Stimulated activated CD8-positive, alpha-beta memory T cell treated with anti-CD3 and anti-CD28 coated beads, Interleukin-7, amount 100 ng/mL, for 1 hour (primary cell): ENCODE measurements at places on chromosomes 6 and 20.

GRCh38 chr6:5150551-5151075 is 65.5 kb downstream of the PPP1R3G start:
- no peak for DNase-seq

DNA sequence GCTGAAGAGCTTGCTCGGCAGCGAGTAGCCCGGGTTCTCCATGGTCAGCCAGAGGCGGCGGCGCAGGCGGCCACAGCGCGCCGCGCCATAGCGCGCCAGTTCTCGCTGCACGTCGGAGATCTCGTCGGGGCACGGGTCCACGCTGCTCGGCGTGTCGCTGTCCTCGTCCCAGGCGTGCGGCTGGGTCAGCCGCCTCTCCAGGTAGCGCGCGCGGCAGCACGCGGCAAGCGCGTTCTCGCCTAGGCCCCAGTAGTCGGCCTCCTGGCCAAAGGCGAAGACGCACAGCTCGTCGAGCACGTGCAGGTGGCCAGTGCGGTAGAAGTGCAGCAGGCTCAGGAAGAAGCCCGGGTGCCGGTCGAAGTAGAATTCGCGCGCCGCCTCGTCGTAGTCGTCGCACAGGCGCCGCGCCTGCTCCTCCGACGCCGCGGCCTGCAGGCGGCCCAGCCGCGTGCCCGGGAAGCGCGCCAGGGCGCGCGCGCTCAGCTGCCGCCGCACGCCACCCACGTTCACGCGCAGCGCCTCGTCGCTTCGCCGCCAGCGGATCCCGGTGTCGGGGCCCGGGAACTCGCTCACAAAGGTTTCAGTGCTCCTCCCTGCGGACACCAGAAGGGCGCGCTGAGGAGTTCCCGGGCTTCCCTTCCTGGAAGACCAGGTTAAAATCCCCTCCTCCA is 2.7 kb downstream of the KCNS1 start:
- no peak for DNase-seq

DNA sequence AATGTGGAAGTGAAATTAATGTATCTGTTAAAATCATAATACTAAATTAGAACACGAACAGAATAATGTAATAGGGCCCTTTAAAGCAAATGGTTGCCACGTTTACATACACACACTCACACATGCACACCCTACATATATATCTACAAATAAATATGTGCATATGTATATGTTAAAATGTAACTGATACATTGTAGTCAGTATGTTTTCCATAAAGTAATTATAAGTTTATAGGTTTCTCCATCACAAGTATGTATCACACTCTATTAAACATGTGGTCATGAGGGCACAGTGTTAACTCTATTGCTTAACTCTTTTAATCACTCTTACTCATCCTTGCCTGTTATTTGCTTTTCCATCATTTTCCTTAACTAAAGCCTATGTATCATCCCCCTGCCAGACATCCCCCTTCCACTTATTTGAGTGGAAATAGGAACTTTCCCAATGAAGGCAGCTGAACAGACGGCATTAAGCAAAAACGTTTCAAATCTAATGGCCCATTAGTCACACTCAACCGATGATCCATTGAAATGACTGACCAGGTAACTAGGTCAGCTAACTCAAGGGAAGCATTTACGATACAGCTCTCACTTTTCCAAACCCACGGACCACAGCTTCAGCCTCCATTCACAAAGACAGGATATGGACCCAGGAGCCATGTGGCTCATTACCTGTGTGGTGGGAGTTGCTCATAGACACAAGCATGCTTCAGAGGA is 89.3 kb downstream of the HAO1 start:
- DNase-seq = no peak

DNA sequence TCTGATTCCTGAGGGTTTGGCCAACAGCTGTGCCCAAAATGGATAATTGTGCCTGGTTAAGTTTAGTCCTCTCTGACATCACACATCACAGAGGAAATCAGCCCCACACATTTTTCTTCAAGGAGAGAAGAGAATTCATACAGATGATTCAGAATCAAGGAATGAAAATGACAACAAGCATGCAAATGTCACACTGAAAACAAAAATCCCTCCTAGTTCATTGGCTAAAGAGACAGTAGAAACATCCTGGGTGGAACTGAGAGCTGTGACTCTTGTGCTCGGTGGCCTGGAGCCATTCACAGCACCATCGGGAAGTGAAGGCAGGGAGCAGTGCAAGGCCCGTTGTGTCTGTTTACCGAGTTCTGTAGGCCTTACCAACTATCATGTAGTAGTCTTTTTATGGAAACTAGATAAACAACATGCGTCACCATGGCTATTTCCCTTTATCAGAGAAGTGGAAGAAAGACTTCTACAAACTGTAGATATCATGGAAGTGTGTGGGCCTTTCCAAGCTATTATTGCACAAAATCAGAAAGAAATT is 81.7 kb upstream of the TENT5A start:
- DNase-seq = no peak

DNA sequence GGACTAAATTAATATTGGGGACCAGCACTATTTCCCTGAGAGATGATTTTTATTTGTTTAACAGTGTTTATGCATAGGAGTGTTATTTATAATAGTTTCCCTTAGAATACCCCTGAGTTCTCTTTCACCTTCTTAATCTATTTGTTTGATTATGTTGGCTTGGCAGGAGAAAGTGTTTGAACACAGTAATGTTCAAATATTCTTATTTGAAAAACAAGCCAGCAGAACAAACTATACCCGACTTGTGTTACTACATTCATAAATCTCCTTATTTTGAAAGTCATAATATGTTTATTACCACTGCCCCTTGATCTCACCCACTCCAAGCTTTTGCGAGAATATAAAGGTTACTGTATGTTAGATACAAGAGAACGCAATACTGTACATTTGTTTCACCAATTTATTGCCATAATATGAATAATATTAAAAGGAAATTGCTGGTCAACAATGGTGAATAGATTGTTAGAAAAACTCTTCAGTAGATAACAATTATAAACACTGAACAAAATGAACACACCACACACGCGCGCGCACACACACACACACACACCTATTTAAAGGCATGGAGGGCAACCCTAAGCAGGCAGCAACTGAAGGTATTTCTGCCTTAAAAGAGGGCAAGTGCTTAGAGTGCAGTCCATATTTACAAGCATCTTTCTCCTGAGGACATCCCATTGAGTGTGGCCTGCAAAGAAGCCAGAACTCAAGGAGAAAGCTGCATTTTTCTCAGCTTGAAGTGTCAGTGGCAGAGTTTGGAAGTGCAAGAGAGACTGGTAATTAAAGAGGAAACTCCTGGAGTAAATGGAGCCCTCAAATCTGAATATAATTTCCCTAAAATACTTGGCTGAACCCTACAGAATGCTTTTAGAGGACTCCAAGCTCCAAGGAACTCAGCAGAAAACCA is 279.4 kb upstream of the MAN1A1 start:
- no peak for DNase-seq

- no peak for DNase-seq
Measured at GRCh38 chr20:8756410-8756809, 312.5 kb upstream of the PLCB4 start.

DNA sequence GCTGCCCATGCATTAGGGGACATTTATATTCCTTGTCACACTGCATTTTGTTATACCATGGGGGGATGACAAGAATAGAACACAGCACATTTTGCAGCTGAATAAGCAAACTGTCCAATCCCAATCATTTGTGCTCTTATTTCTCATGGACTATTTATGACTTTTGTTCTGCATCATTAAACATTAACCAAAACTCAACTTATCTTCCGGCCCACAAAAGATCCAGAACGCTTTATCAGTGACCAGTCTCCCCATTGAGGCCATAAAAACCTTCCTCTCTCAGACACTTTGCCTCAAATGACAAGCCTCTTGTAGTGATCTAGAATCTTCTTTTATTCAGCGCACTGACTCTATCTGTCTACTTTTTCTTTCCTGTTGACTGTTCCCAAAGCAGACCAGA is 28.4 kb upstream of the FOXQ1 start:
- DNase-seq = no peak

GRCh38 chr6:145132709-145133108 is 602.6 kb downstream of the EPM2A start:
- no peak for DNase-seq

DNA sequence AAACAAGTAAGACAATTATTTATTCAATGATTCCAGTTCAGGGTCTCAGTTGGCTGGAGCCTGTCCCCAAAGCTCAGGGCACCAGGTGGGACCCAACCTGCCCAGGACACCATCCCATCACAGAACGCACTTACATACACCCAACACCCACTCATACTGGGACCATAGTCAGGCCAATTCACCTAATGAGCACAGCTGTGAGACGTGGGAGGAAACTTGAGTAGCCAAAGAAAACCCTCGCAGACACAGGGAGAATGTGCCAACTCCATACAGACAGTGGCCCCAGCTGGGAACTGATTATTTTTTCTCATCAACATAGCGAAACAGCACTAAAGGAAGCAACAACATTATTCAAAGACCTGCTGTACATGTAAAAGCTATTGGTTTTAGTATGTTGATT is 58.6 kb upstream of the DOK5 start:
- DNase-seq = no peak

DNA sequence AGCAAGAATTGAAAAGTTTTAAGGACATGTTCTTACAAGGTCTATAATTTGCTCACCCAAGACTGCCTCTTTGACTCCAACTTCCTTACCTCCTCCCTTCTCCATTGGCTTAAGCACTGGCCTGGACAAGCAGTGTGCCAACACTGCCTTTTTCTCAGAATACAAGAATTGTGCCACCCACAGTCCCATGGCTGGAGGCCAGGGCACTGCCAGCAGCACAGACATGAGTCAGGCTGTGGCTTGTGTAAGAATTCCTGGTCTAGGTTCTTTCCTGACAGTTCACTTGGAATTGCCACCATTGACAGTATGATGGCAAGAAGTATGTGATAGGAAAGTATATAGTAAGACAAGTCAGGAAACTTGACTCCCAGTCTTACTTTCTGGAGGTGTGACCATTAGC is 202.7 kb upstream of the MARCKS start:
- DNase-seq = no peak

GRCh38 chr20:31476643-31477215 is 1.6 kb downstream of the REM1 start:
- DNase-seq = no peak

DNA sequence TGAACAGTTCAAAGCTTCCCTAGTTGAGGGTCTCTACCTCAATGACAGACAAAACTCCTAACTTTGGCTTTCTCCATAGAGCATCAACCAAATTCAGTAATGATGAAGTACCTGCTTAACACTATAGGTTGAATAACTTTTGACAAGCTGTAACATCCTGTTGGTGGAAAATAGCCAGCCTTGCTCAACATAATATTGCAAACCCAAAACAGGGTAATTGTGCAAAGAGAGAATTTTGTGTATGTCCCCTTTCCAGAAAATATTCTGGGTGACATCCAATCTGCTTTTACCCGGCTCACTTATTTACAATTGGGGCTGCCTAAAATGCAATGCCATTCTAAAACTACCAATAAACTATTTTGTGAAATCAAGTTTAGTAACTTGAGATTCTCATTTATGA is 72.8 kb downstream of the ATXN1 start:
- no peak for DNase-seq

- no peak for DNase-seq
Measured at GRCh38 chr20:19370076-19371075, 157.9 kb downstream of the SLC24A3 start.
